ENCODE measurements at places on chromosomes 7 and 10.

DNA sequence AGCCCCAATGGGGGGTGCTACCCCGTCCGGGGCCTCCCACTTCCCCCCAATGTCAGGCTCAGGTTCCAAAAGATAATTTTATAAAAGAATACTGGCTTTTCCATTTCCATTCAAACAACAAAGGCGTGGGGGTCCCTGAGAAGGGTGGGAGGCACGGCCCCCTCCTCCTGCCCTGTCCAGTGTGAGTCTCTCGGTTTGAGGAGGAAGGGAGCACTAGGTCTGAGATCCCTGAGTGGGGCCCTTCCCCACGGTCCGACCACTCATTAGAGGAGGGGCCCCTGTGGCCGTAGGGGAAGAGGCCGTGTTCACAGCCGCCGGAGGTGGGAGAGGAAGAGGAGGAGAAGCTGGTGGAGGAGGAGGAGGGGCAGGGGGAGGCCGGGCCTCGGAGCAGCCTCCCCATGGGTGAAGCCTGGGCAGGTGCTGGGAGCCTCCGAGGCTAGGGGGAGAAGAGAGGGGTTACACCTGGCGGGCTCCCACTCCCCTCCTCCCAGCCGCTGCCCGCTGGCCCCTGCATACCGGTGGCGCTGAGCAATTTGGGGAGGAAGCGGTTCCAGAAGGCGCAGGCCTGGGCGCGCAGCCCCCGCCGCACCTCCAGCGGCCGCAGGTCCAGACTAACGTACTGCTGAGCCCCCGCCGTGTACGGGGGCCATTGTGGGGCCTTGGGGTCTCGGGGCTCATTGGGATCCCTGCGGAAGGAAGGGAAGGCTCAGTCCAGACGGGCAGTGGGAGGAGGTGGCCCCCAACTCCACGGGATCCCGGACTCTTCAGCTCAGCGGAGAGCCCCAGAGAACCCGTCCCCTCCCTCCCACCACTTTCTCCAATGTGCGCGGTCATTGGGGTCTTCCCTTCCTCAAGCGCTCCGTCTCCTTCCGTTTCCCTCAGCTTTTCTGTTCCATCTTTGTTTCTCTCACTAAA, 1.4 kb upstream of the UFSP1 start:
- DNase-seq, result peak; percentile 57

DNA sequence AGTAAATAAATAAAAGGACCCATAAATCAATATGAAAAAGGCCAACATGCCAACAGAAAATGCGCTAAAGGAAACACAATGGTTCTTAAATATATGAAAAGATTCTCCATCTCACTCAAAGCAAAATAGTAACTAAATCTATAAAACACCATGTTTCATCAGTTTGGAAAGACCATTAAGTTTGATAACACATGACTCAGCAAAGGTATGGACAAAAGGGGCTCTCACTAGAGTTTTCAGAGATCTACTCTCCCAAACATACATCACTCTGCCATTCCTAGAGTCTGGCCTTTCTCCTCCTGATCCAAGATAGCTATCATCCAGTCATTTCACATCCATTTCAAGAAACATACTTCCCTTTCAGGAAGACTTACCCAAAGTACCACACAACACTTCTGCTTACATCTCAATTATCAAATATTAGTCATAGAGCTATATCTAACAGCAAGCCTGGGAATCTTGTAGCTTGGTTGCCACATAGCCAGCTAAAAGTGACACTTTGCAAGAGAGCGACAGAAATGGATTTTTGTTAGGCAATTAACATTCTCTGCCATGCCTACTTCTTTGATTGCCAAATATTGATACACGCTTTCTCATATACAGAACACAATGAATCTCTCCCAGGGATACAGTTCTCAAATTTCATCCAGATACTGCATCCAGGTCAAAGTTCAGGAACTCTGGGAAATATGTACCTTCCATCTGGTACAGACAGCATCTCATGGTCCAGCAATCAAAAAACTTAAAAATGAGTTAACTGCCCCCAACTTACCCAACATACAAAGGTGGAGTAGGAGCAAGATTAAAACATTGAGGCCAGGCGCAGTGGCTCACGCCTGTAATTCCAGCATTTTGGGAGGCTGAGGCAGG, 28.8 kb downstream of the TOMM7 start:
- DNase-seq, result no peak

DNA sequence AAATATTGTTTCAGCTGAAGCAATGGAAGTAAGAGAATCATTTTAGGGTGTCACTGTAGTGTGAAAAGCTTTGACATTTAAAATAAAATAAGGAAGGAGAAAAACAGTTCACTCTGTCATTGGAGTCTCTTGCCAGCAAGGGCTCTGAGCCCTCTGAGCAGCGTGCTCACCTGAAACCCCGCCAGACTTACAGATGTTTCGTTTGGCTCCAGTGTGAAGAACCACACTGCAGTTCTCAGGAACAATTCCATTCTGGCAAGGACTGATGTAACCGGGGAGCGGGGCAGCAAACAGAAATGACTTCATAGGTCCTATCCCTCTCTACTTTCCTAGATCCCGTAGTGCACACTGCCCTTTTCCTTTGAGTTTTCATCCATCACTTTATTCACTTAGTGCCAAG, 164.3 kb downstream of the CELF2 start:
- DNase-seq, result no peak

DNA sequence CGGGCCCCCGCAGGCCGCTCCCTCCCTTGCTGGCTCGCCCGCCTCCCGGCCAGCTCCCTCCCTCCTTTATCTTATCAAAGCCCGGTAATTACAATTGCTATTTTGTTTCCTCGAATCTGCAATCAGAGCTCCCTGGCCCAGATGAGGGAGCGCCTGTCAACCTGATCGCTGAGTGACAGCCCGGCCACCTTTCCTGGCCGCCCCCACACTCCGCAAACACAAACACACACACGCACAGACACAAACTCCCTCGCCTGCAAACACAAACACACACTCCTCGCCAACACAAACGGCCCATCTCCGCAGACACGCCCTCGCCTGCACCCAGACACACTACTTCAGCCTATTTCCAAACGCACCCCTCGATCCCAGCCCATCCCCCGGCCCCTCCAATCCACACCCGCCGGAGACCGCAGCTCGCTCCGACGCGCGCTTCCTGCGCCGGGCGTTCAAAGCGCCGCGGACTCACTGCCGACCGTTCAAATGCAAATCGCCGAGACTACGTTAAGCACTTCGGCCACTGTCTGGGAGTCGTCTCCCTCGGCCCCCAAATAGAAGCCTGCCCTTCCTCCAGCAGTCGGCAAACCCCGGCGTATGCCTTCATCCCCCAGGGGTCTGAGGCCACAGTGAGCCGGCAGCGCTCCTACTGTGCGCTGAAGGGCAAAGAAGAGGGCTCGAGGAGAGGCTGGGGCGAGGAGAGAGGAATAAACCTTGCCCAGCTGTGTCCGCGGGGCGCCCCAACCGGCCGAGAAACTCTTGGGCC, 3.0 kb upstream of the FGF8 start:
- peak; percentile 57 for DNase-seq

- no peak for DNase-seq
Measured at GRCh38 chr7:127417346-127417745, 24.8 kb upstream of the ZNF800 start.

- peak; percentile 59 for DNase-seq
Measured at GRCh38 chr7:74289659-74290552, 699 bp downstream of the CLIP2 start.

DNA sequence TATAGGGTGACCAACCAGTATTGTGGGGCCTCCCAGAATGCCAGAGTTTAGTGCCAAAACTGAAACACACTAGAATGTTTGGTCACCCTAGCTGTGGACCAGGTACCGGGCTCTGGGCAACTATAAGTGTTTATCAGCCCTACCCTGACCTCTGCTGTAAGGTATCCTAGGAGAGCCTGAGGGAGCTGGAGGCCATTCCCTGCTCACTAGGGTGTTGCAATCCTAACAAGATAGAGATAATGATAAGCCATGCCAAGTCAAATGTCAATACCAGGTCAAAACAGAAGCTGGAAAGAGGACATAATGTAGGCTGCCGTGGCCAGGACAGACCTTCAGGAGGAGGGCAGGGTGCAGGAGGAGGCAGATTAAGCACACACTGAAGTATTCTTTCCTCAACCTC, 151.8 kb downstream of the KCNMA1 start:
- no peak for DNase-seq

GRCh38 chr10:85413570-85413969, 953.0 kb downstream of the GRID1 start:
- DNase-seq, result no peak

DNA sequence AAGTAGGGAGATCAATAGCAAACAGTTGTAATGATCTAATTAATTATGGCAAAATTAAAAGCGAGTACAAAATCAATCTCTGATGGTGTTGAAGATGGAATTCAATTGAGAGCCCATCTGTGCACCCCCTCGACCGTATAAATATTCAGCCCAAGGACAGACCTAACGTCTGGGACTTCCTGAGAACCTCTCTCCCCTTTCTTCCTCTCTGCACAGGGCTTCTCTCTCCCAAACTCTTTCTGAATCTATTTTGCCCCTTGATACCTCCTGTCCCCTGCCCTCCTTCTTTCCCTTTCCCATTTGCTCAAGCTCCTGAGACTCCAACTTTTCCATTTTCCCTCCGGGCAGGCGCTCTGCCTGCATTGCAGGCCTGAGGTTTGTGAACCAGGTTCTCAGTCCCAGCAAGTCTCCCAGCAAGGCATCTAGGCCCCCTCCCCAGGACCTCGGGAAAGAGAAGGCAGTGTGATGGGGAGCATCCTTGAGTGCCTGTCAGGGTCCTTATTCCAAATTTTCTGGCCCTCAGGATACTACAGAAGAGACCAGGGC, 8.5 kb upstream of the PAX2 start:
- DNase-seq, result no peak

- DNase-seq, result no peak
Measured at GRCh38 chr7:12764458-12764891, 77.0 kb downstream of the ARL4A start.

- DNase-seq, result no peak
Measured at GRCh38 chr7:94240902-94241301, 153.8 kb upstream of the COL1A2 start.

DNA sequence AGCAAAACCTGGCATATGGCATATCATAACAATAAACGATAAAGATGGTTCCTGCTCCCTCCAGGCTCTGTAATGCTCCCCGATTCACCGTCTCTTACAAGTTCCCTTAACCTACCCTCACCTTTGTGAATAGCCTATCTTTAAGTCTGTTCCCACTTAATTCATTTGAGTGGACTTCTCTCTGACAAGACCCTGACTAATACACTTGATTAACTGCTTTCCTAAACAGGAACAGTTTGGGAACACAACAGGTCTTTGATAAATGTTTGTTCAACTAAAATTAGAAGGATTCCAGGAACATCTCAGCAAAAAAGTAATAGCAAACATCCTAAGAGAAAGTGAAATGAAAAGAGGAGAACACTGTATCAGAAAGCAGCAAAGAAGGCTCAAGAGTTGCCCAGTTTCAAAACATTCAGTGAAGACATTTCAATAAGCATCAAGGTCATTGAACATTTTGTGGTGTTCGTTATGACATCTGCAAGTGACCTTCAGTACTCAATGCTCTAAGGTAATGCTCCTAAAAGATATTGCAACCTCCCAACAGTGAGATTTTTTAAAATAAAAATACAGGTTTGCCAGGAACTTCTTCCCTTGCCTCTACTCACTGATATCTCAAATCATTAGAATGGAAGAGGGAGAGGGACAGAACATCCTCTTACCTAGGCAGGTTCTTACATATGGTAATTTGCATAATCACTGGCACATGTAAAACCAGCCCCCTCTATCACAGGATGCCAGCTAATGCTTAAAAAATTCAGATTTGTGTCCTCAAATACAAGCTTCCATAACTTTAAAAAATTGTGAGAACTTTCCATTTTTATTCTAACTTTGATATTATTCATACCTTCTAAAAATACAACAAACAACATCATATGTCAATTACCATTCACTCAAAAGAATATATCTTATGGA, 11.4 kb upstream of the ARHGAP12 start:
- DNase-seq, result no peak

- no peak for DNase-seq
Measured at GRCh38 chr7:51222916-51223315, 93.7 kb downstream of the COBL start.

DNA sequence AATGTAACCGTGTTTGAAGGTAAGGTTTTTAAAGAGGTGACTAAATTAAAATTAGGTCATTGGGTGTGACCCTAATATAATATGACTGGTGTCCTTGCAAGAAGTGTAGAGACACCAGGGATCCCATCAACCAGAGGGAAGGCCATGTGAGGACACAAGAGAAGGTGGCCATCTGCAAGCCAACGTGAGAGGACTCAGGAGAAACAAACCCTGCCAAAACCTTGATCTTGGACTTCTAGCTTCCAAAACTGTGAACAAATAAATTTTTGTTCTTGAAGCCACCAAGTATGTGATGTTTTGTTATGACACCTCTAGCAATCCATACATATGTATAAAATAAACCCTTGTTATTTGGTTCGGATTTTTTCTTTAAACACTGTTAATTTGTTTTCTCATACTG, 144.3 kb downstream of the CDK14 start:
- DNase-seq, result no peak

- DNase-seq, result no peak
Measured at GRCh38 chr7:42831006-42831717, 80.7 kb downstream of the C7orf25 start.

- peak; percentile 31 for DNase-seq
Measured at GRCh38 chr7:76507723-76508406, 2.5 kb upstream of the UPK3B start.

GRCh38 chr7:149202831-149203231, 7.5 kb downstream of the ZNF282 start:
- DNase-seq, result no peak

DNA sequence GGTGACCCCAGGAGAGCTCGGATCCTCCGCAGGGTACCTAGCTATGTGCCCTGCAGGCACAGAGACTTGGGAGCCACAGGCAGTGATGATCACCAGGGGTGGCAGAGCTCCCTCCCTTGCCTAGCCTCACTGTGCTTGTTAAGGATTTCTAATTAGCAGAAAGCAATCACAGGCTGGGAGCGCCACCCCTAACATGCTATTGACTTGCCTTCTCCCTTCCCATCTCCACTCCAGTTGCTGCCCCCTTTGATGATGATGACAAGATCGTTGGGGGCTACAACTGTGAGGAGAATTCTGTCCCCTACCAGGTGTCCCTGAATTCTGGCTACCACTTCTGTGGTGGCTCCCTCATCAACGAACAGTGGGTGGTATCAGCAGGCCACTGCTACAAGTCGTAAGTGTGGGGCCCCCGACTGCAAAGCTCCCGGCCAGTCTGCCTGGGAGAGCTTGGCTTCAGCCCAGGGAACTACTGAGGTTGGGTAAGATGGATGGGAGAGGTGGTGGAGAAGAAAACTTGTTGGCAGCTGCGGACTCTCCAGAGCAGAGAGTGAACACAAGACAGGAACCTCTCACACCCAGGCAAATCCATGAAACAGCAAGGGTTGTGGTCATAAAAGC, 1.2 kb downstream of the PRSS1 start:
- no peak for DNase-seq

- DNase-seq, result no peak
Measured at GRCh38 chr10:132036887-132037675, 28.7 kb upstream of the JAKMIP3 start.

Data from ureter (tissue), 1 donor.